ENCODE measurements at places on chromosomes 4 and X.

GRCh38 chrX:119363391-119363790, 35.7 kb upstream of the SLC25A43 start:
- no peak for DNase-seq

DNA sequence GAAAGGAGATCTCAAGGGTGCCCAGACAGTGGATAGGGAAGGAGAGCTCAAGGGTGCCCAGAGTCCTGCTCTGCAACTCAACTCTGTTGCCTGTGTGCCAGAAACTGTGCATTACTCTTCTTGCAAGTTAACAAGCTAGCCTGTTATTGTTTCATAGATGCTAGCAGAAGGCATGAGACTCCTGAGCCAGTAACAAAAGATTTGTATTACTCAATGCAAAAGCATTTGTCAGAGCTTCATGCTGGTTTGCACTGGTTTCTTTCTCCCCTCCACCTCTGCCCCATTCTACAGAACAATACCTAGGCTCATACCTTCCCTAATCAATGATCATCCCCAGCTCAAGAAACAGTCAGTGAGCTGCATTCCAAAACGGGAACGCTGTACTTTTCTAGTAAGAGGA, 124.5 kb upstream of the NEIL3 start:
- peak; percentile 58 for DNase-seq

GRCh38 chrX:32533848-32534247, 677.5 kb downstream of the DMD start:
- no peak for DNase-seq

DNA sequence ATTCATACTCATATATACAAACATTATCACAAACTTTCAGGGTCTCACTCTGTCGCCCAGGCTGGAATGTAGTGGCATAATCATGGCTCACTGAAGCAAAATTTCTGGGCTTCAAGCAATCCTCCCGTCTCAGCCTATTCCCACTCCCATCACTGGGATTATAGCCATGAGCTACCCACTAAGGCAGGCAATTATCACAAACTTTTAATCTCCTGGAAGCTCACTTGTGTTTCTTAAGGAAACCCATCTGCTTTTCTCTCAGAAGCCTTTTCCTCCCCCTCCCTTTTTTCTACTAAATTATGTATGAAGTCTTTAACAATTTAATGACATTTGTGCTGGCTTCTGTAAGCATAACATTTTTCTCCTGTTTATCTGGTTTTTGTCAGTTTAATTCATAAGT, 170.5 kb downstream of the AREG start:
- no peak for DNase-seq

- DNase-seq, result peak; percentile 57
These were observed 136.2 kb downstream of the CDS1 start for GRCh38 chr4:84719115-84719514.

DNA sequence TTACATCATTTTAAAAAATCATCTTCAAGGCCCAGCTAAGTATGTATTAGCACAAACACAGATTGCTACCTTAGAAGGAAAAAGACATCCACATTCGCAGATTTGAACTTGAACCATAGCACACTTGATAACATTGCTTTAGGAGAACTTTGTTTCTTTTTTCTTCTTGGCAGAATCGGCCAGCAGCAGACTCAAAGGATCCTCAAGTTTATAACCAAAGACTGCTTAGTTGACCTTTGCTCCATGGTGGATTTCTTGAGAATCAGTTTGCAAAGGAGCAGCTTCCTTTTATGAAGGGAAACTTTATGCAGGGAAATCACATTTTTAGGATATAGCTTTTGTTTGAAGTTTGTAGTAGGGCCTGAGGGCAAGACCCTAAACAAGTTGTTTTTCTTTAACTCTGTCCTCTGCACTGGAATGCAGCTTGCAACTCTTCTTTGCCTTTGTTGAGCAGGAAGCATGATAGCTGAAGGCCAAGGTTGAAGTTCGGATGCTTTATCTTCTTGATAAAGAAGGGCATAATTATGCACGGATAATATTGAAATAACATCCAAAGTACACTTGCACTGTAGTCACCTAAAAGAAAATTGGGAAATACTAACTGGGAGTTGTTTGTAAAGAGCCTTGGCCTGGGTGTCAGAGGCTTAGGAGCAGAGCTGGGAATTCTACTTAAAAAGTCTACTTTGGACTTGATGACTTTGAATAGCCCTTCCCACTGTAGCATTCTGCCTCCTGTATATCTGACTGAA, 78.4 kb downstream of the CDS1 start:
- no peak for DNase-seq

GRCh38 chrX:129590596-129590995, 50.5 kb downstream of the OCRL start:
- DNase-seq, result no peak

- peak; percentile 45 for DNase-seq
These were observed 2.8 kb upstream of the GRIA2 start for GRCh38 chr4:157217708-157218107.

DNA sequence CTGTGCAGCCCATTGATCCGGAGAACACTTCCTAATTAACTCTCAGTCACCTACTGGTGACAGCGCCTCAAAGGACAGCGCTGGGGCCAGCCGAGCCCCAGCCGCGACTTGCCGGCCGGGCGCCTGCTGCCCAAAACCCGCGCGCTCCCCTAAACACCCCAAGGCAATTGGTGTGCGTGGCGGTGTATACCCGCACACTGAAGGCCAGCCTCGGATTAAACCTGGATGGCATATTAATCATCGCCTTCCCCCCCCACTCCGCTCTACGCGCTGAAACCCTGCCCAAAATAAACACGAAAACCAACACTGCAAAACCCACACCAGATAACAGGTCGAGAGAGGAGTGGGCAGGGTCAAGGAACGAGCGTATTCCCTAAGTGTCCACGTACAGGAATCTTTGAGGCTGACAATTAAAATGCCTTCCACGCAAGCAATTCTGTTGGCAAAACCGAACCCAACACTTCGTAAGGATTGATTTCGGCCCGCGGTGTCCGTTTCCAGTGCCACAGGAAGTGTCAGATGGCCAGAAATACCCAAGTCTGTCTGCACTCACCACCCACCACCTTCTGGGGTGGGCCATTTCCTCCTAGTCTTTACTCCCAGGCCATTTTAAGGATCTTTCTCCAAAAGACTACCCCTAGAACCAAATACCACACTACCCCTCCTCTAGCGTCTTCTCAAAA, 2.7 kb downstream of the BCOR start:
- DNase-seq, result no peak

- no peak for DNase-seq
These were observed 135.8 kb downstream of the FAAH2 start for GRCh38 chrX:57422289-57422688.

DNA sequence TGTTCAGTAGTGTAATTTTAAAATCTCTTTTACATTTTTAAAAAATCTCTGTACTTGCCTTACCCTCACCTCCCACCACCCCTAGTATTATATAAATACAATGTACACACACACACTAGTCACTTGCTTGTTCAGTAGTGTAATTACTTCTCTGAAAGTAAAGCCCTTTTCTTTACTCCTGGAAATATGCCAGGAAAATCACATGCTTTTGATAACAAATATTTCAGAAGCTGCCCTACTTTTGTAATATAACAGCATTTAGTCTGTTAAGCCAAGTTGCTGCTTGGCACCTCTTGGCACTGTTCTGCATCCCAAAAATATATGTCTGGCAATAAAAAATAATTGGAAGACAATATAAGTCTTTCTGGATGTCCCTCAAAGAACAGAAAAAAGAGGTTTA, 172.8 kb upstream of the APOOL start:
- DNase-seq, result no peak

DNA sequence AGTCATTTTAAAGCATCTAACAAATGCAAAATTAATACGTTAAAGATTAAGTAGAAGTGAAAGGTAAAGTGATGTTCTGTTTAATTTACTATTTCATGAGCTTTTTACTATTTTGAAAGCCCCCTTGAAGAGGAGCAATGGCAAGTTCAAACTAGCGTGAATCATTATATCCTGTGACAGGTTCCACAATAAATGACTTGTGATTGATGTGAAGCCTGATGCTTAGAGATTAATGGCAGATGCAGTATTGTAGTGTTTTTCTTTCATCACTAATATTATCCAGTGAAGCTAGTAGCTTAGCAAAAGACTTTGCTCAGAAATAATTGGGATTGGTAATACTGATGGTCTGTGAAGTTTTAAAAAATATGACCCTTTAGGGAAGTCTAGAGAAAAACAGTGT, 57.3 kb downstream of the STOX2 start:
- DNase-seq, result no peak

- DNase-seq, result no peak
These were observed 118.5 kb upstream of the PABPC4L start for GRCh38 chr4:134320048-134320447.

- DNase-seq, result no peak
These were observed 182.9 kb upstream of the NHS start for GRCh38 chrX:17192106-17192505.

DNA sequence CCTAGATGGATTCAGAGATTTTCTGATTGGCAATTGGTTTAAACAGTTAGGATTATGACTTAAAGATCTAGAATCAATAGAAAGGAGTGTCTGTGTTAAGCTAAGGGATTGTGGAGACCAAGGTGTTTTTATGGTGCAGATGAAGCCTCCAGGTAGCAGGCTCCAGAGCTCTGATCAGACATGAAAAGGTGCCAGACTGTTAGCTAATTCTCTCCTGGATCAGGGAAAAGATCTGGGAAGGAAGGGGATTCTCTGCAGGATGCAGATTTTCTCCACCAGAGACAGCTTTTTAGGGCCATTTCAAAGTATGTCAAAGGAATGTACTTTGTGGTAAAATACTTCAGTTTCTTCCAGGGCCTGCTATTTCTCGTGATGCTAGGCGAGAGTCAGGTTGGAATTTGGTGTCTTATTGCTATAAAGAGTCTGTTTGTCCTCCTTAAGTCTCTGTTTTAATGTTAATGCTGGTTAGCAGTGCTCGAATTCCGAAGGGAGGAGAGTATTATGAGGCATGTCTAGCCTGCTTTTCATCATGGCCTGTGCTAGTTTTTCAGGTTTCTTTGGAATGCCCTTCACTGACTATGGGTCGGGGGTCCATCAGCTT, 12.0 kb upstream of the GPR78 start:
- no peak for DNase-seq

- no peak for DNase-seq
These were observed 115.8 kb downstream of the VEGFC start for GRCh38 chr4:176676901-176677300.

- DNase-seq, result peak; percentile 4
These were observed 129.0 kb upstream of the RASGEF1B start for GRCh38 chr4:81600520-81601357.

DNA sequence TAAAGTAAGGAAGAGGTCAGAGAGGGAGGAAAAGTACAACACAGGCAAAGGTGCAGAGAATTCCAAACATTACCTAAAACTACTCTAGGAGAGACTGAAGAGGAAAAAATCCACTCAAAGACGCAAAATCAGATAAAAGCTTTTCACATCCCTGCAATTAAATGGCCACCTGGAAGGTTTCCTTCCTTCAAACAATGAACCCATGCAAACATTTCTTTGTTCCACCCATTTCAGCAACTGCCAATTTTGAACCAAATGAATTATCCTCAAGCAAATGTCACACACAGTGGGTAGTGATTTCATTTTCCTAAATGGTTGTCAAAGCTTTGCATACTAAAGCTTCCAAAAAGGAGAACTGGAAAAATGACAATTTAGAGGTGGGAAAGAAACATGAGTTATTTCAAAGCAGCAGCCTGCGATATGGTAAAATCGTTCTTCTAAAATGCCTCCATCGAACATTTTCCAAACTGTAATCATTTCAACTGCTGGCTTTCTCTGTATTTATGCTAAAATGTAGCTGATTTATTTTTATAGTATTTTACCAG, 45.0 kb downstream of the APBB2 start:
- DNase-seq, result no peak

- DNase-seq, result no peak
These were observed 151.2 kb downstream of the DTHD1 start for GRCh38 chr4:36432586-36432985.

DNA sequence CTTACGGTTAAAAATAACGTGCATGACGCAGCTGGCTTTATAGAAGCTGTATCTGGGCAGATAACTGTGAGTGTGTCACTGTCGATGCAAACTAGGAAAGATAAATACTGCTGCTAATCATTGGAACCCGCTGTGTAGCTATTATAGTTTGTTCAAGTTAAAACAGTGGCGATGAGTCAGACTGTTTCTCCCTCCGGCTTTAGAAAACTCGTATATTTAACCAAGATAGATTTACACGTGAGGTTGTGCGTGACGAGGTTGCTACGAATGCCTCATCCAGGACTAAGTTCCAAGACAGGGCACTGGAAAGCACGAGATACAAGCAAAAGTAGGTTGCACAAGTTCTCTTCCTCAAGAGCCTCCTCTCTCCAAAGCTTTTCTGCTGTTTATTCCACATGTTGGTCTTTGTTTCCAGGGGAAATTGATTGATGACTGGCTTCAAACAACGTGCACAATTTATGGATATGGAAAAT, 270.7 kb downstream of the FBXW7 start:
- DNase-seq, result peak; percentile 98

- no peak for DNase-seq
These were observed 879.6 kb upstream of the PCDH10 start for GRCh38 chr4:132269303-132269990.

DNA sequence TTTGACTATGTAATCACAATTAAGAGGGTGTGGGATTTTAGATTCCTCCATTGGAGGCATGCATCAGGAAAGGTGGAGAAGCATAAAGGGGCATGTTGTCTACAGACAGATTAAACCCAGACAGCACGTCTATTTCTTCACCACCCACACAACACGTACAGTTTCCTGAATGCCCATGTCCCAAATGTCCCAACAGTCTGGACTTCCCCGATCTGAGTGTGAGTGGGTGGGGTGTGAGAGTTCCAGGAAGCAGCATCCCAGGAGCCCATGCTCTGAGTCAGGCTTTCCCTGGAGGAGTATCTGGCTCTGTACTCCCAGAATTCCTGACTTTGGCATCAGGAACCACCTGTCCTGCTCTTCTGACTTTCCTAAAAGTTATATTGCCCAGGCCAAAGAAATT, 30.8 kb upstream of the NDP start:
- peak; percentile 3 for DNase-seq

- no peak for DNase-seq
These were observed 593.2 kb downstream of the ZNF674 start for GRCh38 chrX:45952030-45952429.

GRCh38 chr4:53015681-53016080, 153.6 kb downstream of the RASL11B start:
- peak; percentile 89 for DNase-seq

DNA sequence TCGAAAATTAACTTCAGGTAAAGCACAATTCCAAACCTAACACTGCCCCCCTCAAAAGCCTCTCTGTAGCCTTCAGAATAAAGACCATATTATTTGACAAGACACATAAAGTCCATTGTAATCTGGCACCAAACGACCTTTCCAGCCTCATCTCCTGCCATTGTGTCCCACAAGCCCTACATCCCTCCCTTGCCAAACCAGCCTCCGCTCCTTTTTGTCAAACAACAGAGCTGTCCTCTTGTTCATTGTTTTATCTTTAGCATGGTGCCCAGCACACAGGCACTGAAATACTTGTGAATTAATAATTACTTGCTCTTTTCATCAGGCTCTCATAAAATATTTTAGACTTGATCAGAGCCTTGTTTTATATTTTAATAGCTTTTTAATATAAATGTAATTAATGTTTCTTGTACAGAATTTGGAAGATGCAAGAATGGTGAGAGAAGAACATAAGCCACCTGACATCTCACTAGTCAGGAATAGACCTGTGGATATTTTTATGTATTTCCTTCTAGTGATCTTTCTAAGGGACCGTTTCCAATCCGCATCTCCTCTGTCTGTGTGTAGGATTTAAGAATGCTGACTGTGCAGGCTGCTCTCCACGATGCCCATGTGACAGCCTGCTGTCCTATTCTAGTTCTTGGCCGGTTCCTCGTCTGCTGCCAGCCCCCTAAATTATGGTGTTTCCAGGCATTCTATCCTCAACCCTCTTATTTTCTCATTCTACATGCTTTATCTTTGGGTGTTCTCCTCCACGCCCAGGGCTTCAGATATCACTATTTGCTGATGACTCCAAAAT, 3.0 kb upstream of the IRF2 start:
- no peak for DNase-seq

All from fibroblast of the aortic adventitia (primary cell).